NCI-H1694 (cell line): ENCODE measurements at places on chromosomes 13 and 19.

- no peak for DNase-seq
Observed at GRCh38 chr19:11111771-11112144, 22.5 kb downstream of the LDLR start.

GRCh38 chr13:41561170-41561569 lies 103.8 kb downstream of the RGCC start:
- no peak for DNase-seq

- no peak for DNase-seq
Observed at GRCh38 chr19:7214324-7215089, 79.7 kb downstream of the INSR start.

GRCh38 chr13:108902405-108903155 lies 273.2 kb downstream of the MYO16 start:
- DNase-seq, result no peak
